ENCODE measurements at places on chromosomes 12 and 14.

- DNase-seq, result no peak
Measured at GRCh38 chr12:24463375-24463774, 485.5 kb downstream of the BCAT1 start.

- no peak for DNase-seq
Measured at GRCh38 chr12:132558861-132559623, 51.3 kb downstream of the LRCOL1 start.

- no peak for DNase-seq
Measured at GRCh38 chr14:83850092-83850491, 1679.9 kb upstream of the FLRT2 start.

GRCh38 chr14:95483309-95484165, 32.9 kb downstream of the SYNE3 start:
- no peak for DNase-seq

GRCh38 chr14:57057803-57058202, 210.9 kb downstream of the EXOC5 start:
- no peak for DNase-seq

DNA sequence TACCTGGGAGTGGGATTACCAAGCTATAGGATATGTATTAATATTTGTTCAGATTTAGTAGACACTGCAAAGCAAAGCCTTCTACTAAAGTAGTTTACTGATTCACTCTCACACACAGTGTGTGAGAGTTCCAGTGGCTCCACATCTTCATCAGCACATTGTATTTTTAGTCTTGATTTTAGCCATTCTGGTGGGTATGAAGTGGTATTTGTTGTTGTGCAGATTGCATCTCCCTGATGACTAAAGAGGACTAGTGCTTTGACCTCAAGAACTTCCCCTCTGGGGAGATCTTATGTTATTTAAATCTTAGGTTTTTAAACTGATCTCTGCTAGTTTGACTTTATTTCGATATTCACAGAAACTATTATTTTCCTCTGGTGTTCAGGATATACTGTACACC, 479.7 kb upstream of the RGS6 start:
- no peak for DNase-seq

- DNase-seq, result no peak
Measured at GRCh38 chr12:109991586-109991985, 4.6 kb downstream of the GIT2 start.

DNA sequence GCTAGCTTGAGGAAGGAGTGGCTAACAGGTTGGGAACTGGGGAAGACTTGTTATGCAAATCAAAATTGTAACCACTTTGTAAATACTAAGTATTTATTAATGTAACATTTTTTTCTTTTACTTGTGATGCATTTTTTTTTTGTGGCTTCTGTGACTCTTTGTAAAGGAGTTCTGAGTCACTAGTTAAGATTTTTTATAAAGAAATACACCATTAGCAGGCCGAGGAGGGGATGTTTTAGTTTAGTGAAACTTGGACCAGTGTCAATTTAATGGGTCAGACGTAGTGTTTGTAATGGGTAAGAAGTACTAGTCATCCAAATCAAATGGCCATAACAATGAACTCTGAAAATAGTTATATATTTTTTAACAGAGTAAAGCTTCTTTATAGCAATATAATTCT, 43.1 kb downstream of the AKAP6 start:
- DNase-seq, result no peak

- DNase-seq, result no peak
Measured at GRCh38 chr12:50488801-50489200, 16.0 kb upstream of the DIP2B start.

GRCh38 chr12:64699504-64700115, 59.6 kb downstream of the GNS start:
- DNase-seq, result no peak

DNA sequence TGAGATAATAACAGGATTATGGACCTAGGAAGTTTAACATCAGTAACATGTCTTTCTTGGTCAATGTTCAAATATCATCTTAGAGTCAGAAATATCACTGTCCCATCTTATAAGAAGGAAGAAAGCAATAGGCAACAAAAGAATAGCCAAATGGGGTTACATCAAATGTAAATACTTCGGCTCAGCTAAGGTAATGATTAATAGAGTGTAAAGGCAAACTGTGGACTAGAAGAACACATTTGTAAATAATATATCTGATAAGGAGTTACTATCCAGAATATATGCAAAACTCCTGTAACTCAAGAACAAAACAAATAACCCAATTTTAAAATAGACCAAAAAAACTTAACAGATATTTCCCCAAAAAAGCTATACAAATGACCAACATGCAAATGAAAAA, 630.3 kb downstream of the RPS29 start:
- no peak for DNase-seq

GRCh38 chr12:131940141-131940547, 9.6 kb upstream of the EP400 start:
- no peak for DNase-seq

DNA sequence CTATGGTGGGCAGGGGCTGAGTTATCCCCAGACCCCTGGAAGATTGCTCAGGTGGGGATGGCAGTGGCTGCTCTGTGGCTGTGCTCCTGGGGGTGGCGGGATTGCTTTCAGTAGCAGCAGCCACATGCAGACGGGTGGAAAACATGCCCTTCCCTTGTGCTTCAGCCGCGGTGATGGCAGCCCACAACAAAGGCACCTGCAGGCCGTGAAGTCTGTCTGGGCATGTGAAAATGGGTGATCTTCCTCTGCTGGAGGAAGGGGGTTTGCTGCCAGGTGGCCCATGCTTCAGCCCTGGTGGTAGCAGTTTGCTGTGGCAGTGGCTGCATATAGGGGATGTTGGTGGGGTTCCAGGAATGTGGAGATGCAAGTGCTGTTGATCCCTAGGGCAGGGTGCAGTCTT, 326.2 kb upstream of the RGS6 start:
- no peak for DNase-seq

GRCh38 chr12:76542908-76543307, 16.7 kb downstream of the OSBPL8 start:
- DNase-seq, result no peak

- DNase-seq, result no peak
Measured at GRCh38 chr14:98946940-98947339, 325.1 kb downstream of the BCL11B start.

DNA sequence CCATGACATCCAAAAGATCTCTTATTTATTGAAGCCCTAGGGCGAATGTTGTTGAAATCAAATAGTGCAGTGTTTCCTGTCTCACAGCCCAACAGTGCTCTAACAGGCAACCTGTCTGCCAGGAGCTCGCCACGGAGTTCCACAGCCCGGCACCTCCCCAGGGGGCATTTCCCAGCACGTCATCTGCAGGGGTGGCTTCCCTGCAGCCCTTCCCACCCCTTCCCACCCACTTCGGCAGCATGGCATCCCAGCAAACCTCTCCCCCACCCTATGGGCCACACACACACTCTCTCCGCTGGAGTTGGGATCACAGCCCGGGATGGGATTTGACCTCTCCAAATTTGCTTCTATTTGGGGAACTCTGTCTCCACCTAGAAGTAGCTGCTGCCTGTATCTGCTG, 62.7 kb upstream of the C14orf180 start:
- no peak for DNase-seq

GRCh38 chr12:13023811-13024530, 20.2 kb upstream of the FAM234B start:
- no peak for DNase-seq

DNA sequence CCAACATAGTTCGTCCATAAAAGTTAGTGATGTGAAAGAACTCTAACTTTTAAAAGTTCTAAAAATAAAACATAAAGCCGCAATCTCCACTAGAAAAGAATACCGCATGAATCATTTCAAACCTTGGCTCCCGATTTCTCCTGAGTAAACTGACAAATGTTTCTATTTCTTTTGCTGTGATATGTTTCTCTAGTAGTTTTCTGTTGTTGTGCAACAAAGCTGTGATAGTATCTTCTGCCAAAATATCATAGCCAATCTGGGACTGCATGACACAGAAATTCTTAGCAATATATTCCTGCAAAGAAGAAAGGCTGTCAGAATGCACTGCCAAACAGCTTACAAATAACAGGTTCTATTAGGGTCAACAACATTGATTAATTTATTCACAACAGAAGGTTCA, 174.0 kb downstream of the ITPR2 start:
- no peak for DNase-seq

DNA sequence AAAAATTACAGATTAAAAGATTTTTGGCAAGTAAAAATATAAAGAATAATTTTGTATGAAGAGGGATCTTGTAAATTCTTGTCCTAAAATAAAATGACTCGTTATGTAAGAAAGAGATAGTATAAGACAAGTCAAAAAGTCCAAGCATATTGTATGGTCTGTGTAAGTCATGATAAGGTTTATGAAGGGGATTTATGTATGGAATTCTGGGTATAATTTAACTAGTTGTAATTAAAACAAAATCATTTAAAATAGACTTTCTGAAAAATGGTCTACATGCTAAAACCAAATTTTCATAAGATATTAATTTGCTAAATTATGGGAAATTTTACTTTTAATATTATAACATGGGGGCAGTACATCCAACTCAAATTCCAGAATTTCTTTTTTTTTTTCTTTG, 17.6 kb upstream of the PEX5 start:
- no peak for DNase-seq

DNA sequence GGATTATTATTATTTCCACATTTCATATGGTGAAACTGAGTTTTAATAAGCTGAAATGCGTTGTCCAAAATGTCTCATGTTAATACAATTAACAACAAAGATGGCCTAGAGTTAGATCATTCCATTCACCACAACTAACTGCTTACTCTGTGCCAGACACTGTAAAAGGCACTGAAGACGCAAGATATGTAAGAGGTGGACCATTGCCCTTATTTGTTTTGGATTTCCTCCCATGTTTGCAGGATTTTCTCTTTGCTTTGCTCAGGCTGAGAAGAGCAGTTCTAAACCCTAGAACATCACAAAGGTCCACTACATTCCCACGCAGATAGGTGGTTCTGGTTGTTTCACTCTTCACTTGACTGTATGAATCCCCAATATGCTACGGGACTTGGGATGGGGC, 324.4 kb upstream of the KITLG start:
- DNase-seq, result no peak

DNA sequence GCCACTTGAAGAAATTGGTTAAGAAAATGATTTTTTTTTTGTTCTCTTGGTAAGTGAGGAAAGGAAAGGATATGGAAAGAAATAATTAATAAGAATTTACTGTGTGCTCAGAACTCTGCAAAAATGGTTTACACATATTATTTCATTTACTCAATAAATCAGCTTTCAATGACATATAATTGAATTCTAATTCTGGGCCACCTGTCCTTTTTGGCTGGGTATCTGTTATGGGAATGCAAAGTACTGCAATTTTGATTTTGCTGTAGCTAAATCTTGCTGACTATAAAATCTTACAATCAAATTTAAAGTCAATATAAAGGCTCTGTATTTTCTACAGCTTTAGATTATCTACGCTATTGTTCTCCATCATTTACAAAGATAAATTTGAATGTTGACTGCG, 147.1 kb downstream of the GRIP1 start:
- DNase-seq, result no peak

DNA sequence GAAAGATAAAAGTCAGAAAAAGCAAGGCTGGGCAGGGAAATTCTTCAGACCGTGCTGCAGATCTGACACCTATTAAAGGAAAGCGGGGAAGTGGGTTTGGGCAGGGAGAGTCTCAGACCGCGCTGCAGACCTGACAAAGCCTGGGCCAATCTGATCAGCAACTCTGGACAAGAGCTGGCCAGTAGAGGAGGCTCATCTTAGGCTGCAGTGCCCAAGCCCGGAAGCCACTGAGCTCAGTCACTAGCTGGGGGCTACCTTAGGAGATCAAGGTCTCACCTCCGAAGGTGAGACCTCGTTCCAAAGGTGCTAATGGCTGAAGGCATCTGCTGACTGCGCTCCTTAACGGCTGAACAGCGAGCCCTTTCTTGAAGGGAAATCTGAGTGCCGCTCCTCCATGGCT, 60.2 kb downstream of the SINHCAF start:
- no peak for DNase-seq

- DNase-seq, result no peak
Measured at GRCh38 chr14:102699416-102700110, 77.7 kb upstream of the TRAF3 start.

- no peak for DNase-seq
Measured at GRCh38 chr14:23089498-23090253, 5.3 kb downstream of the ACIN1 start.

GRCh38 chr14:88326352-88327103, 3.5 kb upstream of the KCNK10 start:
- no peak for DNase-seq

DNA sequence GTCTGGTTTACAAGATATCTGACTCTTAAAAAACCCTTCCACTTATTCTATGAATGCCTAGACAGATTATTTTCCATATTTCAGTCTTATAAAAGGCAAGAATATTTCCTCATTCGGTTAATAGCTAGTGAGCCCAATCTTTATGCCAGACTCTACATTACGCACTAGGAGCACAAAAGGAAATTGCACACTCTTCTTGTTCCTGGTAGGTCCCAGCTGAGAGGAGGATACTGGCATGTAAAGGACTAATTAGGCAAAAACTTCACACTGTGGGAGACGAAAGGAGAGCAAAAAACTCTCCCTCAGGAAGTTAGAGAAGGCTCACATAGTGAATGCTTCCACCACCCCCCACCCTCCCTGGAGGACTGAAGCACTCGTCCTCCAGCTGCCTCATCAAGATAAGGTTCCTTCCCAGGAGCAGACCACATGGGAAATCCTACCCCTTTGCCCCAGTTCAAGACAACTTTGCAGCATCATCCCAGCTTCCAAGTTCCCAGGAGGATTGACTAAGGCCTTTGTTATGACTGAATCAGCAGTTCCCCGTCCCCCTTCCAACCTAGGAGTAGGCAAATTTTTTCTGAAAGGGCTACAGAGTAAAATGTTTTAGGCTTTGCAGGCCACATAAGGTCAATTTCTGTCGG, 14.5 kb downstream of the CAPZA3 start:
- DNase-seq, result no peak

- no peak for DNase-seq
Measured at GRCh38 chr12:95571369-95571768, 20.1 kb upstream of the USP44 start.

DNA sequence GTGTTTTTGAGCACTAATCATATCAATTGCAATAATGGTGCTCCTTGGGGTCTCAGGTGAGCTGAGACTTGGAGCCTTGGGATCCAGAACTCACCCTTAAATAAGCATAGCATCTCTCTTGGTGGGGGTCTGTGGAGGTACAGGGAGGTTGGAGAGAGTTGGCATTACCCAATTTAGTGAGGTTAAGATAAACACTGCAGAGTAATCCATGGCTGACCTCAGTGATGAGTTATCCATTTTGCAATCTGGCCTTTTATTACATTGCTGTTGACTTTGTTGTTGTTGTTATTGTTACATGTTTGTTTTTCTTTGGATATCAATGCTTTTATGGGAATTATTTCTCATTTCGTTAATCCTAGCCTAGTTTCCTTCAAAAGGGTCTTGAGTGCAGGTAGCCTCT, 373.3 kb downstream of the NRXN3 start:
- DNase-seq, result no peak

- DNase-seq, result no peak
Measured at GRCh38 chr12:130948751-130949150, 5.0 kb upstream of the ADGRD1 start.
